ENCODE measurements at places on chromosomes 1 and 21. TPM values are rescaled to one million over a fixed set of nuclear protein-coding genes. Genes with fewer than 3 reads are reported as not detected.

- no peaks in the 10 kb centered on the region for H3K4me1 ChIP-seq
- H3K36me3 ChIP-seq, result no peaks in the 10 kb centered on the region
- DNase-seq, result no peak
- H3K27ac ChIP-seq, result no peak overlapping the region
- no peak overlapping the region for H3K4me3 ChIP-seq
These were observed 226.0 kb downstream of the RPS6KC1 start for GRCh38 chr1:213277036-213277435.

- H3K4me3 ChIP-seq, result peak overlapping the region; percentile 33
- no peaks in the 10 kb centered on the region for H3K4me1 ChIP-seq
- DNase-seq, result peak; percentile 92
- H3K27me3 ChIP-seq, result no peaks in the 10 kb centered on the region
- peak overlapping the region; percentile 79 for H3K27ac ChIP-seq
These were observed 32.7 kb upstream of the ATP5PO start for GRCh38 chr21:33948096-33948950.

The FAM110D gene
- total RNA-seq, result 1.3 TPM

DNA sequence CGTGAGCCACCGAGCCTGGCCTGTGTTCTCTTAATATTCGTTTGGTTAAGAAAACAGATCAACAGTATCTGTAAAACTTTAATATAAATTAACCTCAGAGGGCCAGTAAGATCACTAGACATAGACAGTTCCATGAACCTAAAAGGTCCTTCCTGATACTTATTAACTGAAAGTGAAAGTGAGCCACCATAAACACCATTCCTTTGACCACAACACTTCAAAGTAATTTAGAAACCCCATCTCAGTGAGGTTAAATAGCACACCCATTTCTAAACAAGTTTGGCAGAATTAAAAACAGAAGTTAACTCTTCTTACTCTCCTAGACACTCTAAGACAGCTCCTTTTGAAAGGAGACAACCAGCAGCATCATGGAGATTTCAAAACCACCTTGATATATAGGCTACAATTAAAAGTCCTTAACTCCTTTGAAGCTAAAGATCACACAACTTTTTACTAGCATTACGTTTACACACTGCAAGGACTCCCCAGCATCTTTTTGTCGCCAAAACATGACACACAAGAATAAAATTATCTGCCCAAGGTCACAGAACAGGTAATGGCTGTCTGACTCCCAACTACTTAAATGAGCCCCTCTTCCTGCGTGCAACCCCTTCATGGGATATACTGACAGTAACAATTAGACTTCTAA, 2.2 kb downstream of the RNF19B start:
- H3K27ac ChIP-seq, result peak overlapping the region; percentile 92
- peak overlapping the region; percentile 99 for H3K4me3 ChIP-seq
- no peaks in the 10 kb centered on the region for H3K4me1 ChIP-seq
- no peaks in the 10 kb centered on the region for H3K27me3 ChIP-seq
- no peaks in the 10 kb centered on the region for H3K36me3 ChIP-seq

The S1PR1 gene
- 27.2 TPM for total RNA-seq

The NKAIN1 gene
- not detected for total RNA-seq
